Fibroblast of villous mesenchyme (primary cell): ENCODE measurements at places on chromosomes 12 and 14. TPM values are rescaled to one million over a fixed set of nuclear protein-coding genes. Genes with fewer than 3 reads are reported as not detected.

Gene SLC35E3
- 2.6 and 6.5 TPM in 2 replicates for total RNA-seq

Gene BIN2
- total RNA-seq, result not detected in 2 replicates

Gene ZFHX2
- total RNA-seq, result under 0.01 TPM in 2 replicates

DNA sequence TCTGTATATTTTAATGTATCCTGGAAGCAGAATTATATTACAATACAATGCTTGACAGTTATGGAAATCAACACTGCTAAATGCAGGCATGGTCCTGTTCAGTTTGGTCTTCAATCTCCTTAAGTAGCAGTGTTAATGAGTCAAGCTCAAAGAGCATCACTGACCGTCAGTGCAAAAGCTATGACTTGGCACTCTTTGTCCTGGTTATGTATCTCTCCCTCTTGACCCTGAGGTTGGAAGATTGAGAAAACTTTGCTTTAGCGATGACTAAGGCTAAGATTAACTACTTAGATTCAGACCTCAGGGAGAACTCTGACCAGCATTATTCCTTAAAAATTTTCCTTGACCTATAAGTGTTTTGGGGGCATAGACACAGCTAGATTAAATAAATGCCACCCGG is 10.9 kb downstream of the CLEC7A start:
- DNase-seq, result peak; percentile 71

DNA sequence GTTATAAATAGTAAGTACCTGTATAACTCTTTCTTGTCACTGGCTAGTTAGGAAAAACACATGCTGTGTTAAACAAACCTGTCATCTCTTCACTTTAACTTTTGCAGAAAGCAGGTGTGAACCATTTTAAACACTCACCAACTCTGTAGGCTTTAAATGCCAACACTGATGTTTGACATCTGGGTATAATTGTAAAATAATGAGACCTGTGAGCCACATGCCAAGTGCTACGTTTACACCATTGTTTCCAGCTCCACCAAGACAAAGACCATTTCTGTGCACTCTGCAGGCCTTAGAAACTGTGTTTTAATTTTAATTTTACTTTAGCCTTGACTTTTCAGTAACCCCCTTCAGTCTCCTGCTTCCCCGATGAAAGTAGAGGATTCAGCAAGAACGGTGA is 11.0 kb downstream of the TPH2 start:
- DNase-seq, result no peak

DNA sequence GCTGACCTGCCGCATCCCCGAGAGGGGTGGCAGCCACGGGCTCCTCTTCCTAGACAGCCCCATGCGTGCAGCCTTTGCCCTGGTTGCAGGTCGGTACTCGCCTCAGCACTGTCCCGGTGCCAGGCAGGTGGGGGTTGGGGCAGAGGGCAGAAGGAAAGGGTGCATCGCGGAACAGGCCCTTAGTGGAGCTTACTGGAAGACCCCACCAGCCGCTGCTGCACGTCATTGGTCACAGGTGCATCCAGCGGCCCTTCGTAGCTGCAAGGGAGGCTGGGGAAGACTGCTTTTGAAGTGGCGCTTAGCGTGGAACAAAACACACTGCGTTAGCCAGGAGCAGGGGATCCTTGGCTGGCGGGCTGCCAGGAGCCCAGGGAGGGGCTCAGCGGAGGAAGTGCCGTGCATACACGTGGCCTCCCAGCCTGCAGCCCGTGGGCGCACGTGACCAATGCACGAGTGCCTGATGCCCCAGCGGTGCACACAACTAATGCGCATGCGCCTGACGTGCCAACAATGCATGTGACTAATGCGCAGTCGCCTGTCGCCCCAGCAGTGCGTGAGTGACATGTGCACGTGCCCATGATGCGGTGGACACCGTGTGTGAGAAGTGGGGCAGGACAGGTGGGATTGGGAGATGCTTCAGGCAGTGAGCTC is 5.0 kb upstream of the EP400 start:
- no peak for DNase-seq

GRCh38 chr14:96380735-96381134 is 11.2 kb upstream of the AK7 start:
- no peak for DNase-seq

DNA sequence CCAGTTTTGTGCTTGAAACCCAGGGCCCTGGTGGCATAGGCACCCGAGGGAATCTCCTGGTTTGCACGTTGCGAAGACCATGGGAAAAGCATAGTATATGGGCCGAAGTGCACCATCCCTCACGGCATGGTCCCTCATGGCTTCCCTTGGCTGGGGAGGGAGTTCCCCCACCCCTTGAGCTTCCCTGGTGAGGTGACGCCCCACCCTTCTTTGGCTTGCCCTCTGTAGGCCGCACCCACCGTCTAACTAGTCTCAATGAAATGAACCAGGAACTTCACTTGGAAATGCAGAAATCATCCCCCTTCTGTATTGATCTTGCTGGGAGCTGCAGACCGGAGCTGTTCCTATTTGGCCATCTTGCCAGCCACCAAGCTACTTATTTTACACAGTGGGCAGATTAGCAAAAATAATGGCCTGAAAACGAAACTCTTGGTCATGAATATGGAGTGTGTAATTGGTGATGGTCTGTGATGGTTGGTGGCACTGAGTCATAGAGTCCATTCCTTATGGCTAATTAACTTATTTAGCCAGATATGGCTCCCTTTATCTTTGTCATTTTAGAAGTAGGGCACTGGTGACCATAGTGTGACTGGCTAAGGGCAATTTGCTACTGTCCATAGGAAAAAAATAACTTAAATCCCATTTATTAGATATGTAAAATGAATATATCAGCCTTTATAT is 21.3 kb upstream of the KCNJ8 start:
- DNase-seq, result no peak

DNA sequence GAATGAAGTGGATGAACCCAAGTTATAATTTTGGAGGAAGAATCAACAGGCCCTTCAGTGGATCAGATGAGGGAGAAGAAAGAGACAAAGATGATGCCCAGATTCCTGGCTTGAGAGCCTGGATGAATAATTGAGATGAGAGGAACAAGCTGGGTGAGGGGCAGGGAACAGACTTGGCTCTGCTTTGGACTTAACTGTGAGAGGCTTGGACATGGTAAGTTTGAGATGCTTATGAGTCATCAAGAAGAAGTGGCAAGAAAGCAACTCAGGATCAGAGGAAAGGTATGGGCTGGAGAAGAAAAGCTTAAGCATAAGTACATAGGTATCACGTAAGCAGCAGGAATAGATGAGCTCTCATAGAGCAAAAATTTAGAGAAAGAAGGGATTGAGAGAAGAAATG is 55.3 kb downstream of the FIGNL2 start:
- no peak for DNase-seq

DNA sequence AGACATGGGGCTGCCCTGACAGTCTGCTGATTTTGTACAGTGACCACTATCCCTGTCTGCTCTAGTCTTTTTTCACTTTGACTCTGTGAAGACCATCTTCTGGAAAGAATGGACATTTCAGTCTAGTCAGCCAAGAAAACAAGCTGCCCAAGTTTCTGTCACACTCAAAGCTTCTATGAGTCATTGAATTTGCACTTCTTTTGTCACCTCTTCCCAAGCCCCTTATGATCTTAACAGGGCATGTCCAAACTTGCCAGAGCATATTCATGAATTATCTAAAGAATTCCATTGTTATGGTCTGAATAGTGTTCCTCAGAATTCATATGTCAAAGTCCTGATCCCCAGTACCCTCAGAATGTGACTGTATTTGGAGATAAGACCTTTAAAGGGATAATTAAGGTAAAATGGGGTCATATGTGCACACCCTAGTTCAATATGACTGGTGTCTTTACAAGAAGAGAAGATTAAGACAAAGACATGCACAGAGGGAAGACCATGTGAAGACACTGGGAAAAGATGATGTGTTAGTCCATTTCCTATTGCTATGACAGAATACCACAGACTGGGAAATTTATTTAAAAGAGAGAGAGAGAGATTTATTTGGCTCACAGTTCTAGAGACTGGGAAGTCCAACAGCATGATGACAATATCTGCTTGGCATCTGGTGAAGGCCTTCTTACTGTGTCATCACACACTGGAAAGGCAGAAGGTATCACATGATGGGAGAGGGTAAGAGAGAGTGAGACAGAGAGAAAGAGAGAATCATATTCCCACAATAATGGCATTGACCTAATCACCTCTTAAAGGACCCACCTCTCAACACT is 242.6 kb downstream of the BTG1 start:
- no peak for DNase-seq
